WERI-Rb-1 (cell line): ENCODE measurements at places on chromosomes 6 and 20.

DNA sequence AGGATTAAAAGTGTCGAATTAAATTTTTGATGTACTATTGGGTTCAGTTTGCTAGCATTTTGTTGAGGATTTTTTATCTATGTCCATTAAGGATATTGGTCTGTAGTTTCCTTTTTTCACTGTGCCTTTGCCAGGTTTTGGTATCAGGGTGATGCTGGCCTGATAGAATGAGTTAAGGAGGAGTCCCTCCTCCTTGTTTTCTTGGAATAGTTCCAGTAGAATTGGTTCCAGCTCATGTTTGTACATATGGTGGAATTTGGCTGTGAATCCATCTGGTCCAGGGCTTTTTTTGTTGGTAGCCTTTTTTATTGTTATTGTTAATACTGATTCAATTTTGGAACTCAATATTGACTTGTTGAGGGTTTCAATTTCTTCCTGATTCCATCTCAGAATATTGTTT is 141.8 kb downstream of the SIM1 start:
- DNase-seq: no peak

GRCh38 chr6:75770844-75771243 is 21.8 kb downstream of the MYO6 start:
- no peak for DNase-seq

- DNase-seq: no peak
Observed at GRCh38 chr6:126117251-126117650, 130.9 kb downstream of the TRMT11 start.

GRCh38 chr6:137099689-137100403 is 55.1 kb upstream of the IL20RA start:
- DNase-seq: peak; percentile 48

DNA sequence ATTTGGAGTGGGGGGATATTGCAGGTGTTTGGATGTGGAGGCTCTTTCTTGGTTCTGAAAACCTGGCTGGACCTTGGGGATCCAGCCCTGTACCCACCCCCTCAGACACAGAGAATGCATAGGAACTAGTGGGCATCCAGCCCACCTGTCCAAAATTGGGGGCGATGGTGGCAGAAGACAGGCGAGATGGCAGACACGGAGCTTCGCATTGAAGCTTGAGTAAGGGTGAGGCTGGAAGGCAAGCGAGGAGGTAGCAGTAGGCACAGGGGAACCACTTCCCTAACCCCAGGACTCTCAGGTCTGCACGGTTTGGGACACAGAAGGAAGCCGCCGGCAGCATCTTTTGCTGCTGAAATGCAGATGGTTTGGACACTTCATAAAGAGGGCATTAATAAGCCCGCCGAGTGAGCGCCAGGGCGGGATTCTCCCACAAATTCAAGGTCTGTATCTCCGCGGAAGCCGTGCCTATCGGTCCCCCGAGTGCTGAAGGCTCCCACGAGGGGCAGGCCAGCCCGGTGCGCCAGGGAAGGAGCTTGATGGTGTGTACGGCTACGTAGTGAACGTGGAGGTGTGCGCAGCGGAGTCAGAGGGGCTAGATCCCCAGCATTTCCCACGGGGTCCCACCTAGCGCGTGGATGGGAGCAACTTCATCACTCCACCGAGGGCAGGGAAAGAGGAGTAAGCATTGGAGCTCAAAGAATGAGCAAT is 1.6 kb upstream of the FOXA2 start:
- no peak for DNase-seq

- no peak for DNase-seq
Observed at GRCh38 chr6:3119040-3119723, 671 bp downstream of the BPHL start.

DNA sequence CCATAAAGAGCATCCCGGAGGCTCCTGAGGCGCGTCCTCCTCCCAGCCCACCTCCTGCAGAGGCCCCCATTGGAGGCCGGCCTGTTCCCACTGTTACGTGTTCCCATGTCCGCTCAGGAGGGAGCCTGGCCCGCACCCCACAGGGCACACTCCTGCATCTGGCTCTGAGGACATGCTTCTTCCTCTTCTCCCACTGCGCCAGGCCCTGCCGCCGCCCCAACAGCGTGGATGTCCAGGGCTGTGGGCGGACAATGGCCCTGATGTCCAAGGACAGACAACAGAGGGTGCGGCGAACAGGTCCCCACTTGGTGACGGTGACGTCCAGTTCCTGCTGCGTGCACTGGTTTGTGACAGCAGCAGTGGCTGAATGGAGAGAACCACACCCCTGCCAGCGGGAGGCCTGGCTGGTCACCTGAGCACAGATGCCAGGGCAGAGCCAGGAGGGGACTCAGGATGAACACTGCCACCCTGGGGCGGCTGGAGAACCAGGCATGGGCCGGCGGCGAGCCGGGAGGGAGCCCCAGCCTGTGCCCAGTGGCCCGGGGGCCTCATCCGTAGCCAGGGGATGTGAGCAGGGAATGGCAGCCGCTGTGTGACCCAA is 26.6 kb downstream of the FRMD1 start:
- DNase-seq: no peak

DNA sequence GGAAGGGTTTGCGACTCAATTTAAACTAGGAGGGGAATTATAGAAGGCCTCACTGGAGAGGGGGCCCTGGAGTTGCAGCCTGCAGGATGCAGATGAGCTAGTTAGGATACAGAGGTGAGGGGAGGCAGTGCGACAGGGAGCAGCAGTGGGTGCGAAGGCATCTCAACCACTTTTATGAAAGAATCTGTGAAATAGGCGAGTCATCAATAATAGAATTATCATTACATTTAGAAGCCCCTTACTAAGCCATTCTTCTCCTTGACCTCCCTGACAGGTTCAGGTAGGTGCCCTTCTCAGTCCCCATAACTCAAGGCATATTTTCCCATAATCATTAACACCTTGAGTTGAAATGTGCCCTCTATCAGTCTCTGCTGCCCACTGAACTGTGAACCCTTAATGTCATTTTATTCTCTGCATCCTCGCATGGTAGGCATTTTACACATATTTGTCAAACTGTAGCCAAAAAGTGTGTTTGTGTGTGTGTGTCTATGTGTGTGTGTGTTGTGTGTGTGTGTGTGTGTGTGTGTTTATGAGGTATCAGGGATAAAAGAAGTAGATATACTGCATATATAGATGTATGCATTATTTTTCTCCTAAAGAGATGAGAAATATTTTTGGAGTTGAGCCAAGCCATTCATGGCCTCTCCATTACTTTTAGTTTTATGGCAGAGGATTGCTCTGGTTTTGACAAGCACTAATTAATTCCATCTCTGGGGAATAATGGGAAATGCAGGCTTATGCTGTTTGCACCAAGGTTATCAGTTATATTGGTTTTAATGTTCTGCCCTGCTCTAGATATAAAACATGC is 898.8 kb downstream of the KIF16B start:
- DNase-seq: no peak

DNA sequence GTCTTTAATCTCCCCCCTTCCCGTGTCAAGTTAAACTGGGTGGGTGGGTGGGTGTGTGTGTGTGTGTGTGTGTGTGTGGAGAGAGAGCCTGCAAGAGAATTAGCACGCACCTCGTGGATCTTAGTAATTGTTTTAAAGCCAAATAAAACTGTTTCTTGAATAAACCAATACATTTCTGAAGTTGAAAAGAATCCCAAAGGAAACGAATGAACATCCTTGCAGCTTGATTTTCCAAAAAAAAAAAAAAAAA is 381 bp upstream of the BICRAL start:
- no peak for DNase-seq

DNA sequence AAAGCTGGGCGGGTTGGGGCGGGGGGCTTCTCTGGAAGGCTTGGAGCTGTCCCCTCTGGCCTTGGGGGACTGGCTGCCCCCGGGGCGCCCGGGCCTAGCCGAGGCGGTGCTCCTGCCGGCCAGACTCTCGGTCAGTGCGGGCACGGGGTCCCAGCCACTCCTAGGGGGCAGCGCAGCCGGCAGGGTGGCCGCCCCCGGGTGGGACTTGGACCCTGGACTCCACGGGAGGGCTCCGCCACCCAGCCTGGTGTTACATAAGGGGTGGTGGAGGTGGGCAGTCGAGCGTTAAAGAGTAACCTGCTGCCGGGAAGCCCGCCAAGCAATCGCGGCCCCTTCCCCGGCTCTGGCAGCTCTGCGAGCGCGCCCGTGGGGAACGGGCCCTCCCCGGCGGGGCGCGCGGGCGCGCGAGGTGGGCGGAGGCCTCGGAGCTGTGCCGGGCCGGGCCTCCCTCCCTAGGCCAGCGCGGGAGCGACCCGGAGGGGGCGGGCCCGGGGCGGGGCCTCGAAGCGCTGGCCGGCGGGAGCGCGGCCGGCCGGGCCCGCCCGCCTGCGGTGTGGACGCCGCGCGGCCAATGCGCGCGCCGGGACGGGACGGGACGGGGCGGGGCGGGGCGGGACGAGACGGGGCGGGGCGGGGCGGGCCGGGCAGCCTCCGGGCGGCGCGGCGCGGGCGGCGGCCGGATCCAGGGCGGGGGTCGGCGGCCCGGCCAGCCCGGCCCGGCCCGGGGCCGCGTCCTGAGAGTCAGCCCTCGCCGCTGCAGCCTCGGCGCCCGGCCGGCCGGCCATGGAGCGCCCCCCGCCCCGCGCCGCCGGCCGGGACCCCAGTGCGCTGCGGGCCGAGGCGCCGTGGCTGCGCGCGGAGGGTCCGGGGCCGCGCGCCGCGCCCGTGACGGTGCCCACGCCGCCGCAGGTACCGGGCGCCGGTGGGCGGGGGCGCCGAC is at the start of gene SLC2A4RG:
TSS of gene SLC2A4RG (plus strand) at position 647 of the 940 bp plus-strand sequence. CDS start at position 784, 137 bp downstream.
- peak; percentile 47 for DNase-seq

- DNase-seq: no peak
Observed at GRCh38 chr20:23647346-23647745, 9.6 kb upstream of the CST3 start.
